ENCODE measurements at places on chromosomes 6 and 20.

DNA sequence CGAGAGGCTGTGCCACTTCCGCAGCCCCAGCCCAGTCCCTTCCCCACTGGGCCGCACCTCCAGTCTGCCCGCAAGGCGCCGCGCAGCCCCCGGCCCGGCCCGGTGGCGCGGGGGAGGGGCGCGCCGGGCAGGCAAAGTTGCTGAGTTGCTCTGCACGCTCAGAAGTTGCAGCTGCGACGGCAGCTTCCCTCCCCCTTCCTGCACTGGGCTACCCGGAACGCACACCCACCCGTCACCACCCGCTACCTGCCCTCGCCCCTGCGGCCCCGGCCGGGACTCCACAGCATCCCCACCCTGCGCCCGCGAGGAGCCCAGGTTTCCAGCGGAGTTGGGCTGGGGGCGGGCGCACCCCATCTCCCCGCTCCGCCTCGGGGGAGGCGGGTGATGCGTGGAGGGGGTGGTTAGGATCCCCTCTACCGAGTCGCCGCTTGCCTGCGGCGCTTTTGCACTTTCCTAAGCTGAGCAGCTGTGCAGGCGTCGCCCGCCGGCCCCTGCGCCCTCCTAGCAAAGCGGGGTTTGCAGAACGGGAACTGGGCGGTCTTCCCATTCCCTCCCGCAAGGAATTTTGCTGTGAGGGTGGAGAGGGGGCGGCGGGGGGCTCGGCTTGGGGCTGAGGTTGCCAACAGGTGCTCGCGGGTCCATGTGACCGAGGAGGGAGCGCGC, 55.9 kb upstream of the RREB1 start:
- peak; percentile 91 for DNase-seq

- no peak for DNase-seq
Observed at GRCh38 chr6:71045296-71045695, 88.4 kb upstream of the B3GAT2 start.

- DNase-seq = no peak
Observed at GRCh38 chr20:18165553-18165952, 27.9 kb downstream of the KAT14 start.

GRCh38 chr6:106799031-106799894, 169.9 kb downstream of the QRSL1 start:
- peak; percentile 58 for DNase-seq

- DNase-seq = no peak
Observed at GRCh38 chr6:53752856-53753255, 41.9 kb upstream of the LRRC1 start.

- DNase-seq = no peak
Observed at GRCh38 chr6:9938801-9939200, 476.1 kb downstream of the TFAP2A start.

DNA sequence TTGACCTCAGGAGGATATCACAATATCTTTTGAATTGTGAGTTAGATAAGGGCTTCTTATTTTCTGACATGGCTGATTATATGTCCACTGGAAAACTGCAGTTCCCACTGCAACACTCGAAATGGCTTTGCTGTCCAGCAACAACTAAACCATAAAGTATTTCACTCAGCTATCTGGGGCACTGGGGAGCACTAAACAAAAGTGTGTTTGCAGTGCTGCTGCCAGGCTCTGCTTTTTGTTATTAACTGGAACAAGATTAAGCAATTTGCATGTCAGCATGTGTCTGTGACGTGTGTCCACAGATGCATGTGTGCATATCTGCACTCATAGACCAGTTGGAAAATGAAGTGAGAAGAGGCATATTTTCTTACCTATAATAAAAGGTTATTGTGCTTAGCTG, 107.8 kb upstream of the CCN2 start:
- DNase-seq = no peak

GRCh38 chr6:170112583-170112860, 178.4 kb downstream of the DLL1 start:
- DNase-seq = no peak

DNA sequence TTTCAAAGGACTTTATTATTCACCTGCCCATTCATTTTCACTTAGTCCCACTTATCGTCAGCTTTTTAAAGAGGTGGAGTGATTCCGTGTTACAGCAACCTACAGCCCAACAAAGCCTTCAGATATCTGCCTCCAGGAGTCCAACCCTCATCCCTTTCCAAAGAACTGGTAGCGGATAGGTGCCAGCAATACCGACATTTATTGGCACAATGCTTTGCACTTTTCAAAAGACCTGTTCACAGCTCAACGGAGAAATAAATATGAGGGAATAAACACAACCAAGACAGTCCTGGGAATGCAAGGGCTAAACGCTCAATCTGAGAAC, 819 bp upstream of the MTRF1L start:
- no peak for DNase-seq

DNA sequence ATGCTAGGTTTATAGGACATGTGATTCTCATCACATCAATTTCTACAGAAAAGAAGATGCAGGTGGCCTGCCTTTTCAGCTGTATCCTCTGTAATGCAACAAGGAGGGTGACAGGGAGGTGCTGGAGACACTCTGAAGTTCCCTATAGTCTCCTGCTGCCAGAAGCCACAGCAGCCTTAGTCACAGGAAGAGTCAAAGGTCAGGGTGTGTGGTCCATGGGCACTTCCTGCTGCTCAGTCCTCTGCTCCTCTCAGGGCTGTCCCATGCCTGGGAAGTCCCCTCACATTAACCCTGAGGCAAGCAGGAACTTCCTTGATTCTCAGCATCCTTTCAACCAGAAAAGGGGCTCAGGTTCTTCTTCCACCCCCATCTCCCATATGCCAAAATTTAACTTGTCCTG, 144.8 kb upstream of the FOXA2 start:
- no peak for DNase-seq

- DNase-seq = no peak
Observed at GRCh38 chr6:112416866-112417265, 69.7 kb downstream of the RFPL4B start.

- no peak for DNase-seq
Observed at GRCh38 chr6:53694810-53695394, 29.3 kb upstream of the KLHL31 start.

GRCh38 chr6:133877116-133877515, 11.8 kb upstream of the TCF21 start:
- DNase-seq = no peak

DNA sequence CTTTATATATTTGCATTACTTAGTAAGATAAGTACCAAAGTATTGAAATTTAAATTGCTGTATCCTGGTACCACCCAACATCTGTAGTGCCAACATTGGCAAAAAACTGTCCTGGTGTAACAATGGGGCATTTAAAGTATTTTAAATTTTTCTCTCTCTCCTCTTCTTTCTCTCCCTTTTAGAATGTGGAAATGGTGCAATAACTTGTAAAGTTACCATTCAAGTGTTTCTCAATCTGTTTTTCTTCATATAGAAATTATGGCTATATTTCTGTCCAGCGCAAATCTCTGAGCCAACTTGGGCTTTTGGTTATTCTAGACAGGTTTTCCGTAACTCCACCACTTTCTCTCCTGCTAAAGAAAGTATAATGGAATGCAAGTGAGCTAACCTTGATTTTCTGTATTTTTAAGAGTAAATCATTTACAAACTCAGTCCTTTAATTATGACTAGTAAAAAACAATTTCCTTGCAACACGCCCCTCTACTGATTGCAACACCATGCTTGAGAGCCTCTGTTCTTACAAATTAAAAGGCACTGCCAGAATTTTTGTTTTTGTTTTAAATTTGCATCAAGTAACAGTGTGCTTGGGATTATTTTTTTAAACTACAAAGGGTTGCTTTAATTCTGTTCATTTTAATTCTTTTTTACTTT, 324.2 kb upstream of the CITED2 start:
- DNase-seq = no peak

GRCh38 chr20:8534368-8535160, 402.5 kb downstream of the PLCB1 start:
- DNase-seq = no peak

- DNase-seq = peak; percentile 61
Observed at GRCh38 chr6:136989571-136990241, 55.1 kb downstream of the IL20RA start.

- DNase-seq = no peak
Observed at GRCh38 chr6:49847673-49848072, 18.7 kb downstream of the CRISP1 start.

DNA sequence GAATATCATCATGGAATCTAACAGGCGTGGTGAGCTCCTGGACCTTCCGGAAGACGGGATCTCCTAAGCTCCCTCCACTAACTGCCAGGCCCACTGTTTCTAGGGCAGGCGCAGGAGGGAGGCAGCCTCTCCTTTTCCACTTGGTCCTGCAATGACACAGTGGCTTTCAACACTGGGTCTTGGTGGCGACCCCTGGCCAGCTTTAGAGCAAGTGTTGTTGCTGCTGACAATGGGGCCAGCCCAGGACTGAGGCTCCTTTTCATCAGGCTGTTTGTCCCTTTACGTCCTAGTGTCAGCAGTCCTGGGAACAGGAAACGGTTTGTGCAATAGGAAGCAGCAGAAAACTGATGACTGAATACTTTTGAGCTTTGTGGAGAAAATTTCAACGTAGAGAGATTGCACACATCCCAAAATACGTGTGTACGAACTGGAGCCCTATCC, 9.7 kb upstream of the QKI start:
- DNase-seq = no peak

DNA sequence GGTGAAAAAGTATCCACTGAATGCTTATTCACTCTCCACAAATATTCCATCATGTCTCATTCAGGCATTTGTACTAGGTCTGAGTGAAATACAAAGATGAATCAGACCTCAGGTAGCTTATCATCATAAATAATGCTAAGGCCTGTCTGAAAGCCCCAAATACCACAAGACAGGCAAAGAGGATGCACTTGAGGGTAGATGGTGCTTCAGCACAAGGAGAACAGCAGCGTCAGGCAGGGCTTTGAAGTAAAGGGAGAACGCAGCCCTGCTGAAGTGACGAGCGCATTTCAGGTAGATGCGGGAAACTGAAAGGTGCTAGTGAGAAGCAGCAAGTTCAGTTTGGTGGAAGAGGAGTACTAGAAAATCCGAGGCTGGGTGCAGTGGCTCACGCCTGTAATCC, 38.7 kb downstream of the MAP3K5 start:
- no peak for DNase-seq

GRCh38 chr20:14518648-14519047, 181.2 kb upstream of the FLRT3 start:
- no peak for DNase-seq

DNA sequence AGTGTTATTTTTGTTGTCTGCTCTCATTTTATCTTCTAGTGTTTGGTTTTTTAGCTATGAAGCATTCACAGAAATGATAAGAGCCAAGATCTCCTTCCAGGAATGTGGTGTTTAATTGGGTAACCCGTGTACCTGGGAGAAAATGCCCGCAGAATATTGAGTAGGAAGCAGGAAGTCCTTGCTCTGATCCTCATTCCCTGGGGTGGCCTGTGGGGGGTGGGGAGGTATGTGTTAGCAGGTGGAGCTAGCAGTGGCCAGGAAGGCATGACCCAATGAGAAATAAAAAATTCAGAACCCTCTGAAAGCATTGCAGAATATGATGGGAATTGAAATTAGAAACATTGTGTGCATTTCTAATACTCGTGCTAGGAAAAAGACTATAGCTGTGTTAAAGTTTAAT, 100.8 kb downstream of the DTD1 start:
- DNase-seq = no peak

DNA sequence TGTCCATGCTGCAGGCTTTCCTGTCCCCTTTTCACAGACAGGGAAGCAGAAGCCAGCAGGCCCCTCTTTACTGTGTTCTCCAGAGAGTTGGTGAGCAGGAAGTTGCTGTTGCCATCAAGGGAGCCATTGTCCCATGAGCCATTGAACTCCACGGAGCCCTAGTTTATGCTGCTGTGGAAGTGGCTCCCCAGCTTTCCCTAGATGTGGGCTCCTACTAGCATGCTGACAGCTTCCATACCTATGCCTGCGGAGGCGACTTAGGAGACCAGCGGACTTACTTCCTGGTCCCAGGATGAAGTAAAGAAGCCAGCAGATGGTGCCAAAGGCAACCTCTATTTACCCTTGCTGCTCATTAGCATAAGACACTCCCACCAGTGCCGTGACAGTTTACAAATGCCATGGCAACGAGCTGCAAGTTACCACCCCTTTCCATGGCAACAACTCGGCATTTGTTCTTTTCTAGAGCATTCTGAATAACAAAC, 30.8 kb upstream of the FKBP1A start:
- no peak for DNase-seq

- no peak for DNase-seq
Observed at GRCh38 chr20:46721476-46721875, 12.0 kb downstream of the SLC2A10 start.

DNA sequence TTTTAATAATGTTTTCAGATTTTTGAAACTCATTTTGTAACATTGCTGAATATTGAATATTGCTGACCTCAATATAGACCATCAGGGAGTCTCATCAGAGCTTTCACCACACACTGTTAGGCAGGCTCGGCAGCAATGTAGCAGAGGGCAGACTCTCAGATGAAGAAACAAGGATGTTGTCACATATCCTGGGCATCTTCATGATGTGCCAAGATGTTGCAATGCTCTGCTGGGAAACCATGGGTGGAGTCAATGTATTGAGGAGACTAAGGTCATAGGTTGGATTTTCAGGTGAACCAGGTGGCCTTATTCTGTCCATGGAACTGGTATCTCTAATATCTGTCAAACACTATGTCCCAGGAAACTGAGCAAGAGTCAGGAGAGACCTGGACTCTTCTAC, 27.3 kb downstream of the NR2E1 start:
- no peak for DNase-seq

DNA sequence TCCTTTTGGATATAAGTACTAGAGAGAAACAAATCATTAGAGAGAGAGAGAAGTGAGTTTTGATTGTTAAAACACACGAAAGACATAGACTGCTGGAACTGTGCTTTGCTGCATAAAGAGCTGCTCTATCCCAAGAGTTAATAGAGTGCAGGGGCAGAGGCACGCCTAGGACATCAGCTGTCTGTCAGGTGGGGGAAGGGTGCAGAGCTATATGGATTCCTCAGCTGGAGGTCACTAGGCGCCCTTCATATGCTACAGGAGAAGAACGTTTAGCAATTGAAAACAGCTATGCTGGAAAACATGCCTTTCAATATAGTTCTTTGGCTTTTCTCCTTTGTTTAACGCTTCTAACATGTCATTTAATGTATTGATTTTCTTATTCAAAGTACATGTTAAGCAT, 169.0 kb upstream of the MCHR2 start:
- no peak for DNase-seq

- DNase-seq = no peak
Observed at GRCh38 chr6:170069611-170070010, 221.3 kb downstream of the DLL1 start.

Data from right kidney (tissue), 9 donors.